ENCODE measurements at places on chromosomes 4 and X.

GRCh38 chr4:186587416-186588018 lies 32.1 kb upstream of the MTNR1A start:
- peak; percentile 83 for DNase-seq

GRCh38 chrX:118497180-118497818 lies 1.7 kb downstream of the DOCK11 start:
- no peak for DNase-seq

- no peak for DNase-seq
Observed at GRCh38 chr4:48296365-48296764, 26.7 kb upstream of the TEC start.

DNA sequence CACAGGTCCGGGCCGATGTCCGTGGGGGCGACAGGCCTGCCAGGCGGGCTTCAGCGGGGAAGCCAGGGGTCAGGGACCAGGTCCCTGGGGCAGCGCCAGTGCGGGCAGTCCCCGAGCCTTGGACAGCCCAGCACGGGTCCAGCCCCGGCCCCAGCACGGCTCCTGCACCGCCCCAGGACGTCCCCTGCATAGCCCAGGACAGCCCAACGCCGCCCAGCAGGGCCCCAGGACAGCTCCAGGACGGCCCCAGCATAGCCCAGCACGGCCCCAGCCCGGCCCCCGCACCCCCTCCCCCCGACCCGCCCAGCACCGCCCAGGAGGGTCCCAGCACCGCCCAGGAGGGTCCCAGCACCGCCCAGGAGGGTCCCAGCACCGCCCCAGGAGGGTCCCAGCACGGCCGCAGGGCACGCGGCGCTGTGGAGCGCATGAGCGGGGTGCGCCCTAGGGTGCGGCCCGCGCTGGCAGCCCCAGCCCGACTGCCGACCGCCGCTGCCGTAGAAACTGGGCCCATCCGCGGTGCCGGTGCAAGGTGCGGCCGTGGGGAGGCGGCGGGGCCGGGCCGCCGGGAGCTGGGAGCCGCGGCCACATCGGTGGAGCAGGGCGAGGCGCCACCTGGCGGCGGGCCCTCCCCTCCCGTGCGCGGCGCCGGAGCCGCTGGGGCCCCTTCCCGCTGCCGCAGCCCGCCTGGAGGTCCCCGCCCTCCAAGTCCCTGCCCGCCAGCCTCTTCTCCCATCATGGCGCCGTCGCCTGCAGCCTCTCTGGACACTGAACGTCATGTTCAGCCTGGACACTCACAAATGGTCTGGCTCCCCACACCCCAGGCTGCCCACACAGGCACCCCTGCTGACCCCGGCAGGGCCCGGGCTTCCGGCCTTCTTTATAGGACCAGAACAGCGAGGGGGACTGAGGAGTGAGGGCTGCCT lies 106.8 kb upstream of the NKX1-1 start:
- DNase-seq = peak; percentile 94

DNA sequence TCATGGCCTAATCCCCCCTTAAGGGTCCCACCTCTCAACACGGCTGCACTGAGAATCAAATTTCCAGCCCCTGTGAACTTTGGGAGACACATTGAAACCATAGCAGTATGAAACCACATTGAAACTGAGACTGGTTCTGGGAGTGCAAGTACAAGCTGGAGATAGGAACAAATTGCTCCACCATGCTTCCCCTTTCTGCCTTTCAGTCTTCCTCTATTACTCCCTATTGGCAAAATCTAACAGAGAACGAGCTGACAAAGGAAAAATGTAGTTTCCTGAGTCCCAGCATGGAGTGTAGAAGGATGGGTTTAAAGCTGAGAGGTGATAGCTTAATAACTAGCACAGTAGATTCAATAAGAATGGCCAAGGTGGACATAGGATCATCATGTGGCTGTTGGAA lies 161.7 kb upstream of the RPL34 start:
- DNase-seq = no peak

Data from iPS-NIHi11 (cell line).